NK-92 treated with Interleukin-12 subunit alpha and Interleukin-12 subunit beta, amount 100 ng/mL, for 24 hours (cell line): ENCODE measurements at places on chromosomes 5 and 9.

GRCh38 chr9:5195463-5195862 lies 10.0 kb upstream of the INSL6 start:
- DNase-seq: no peak

GRCh38 chr9:38019731-38020130 lies 49.3 kb downstream of the SHB start:
- no peak for DNase-seq

DNA sequence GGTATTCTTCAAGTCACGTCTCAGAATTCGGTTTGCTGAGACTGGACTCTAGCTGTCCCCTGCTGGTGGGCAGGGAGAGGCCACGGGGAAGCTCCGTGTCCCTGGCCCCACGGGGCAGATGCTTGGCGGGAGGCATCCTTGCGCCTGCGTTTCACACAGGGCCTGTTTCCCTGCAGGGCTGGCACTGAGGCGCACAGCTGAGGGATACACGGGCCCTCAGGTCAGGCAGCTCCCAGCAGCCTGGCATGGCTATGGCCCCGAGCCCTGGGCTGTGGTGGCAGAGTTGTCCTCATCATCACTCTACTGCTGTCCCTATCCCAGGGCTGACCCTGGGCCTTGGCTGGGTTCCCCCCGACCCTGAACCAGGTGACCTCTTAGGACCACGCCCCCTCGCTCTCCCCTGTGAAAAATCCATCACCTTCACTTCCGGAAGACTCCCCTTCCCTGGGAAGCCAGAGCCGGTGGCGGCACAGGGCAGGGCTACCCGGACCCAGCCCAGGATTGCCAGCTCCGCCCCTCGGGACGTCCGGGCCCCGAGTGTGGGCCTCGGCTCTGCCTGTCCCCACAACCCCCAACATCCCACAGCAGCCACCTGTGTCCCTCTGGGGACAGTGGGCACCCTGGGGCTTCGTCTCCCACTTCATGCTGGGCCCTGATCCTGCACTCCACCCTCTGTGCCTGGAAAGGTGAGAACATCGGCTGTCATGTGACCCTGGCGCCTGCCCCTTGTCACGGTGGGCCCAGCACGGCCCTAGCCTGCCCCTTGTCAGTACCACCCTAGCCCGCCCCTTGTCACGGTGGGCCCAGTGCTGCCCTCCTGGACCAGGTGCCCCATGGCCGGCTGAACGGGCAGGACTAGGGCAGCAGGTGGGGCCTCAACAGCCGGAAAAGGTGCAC lies 5.0 kb downstream of the DPP7 start:
- DNase-seq: no peak

DNA sequence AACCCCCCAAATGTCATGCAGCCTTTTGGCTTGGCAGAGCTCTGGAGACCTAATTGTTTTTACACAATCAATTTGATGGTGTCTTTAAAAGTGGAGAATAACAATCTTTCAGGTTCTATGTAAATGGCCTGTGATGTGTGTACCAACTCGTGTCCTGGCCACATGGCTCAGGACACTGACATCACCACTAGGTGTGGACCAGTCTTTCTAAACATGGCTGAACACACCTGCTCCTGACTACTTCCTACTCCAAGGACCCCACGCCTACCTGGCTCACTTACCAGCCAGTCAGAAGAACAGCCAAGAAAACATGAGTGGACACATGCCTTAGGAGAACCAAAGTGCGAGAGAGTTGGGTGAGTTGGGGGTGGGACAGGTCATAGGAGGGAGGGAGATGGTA lies 71.2 kb downstream of the WDR41 start:
- no peak for DNase-seq

GRCh38 chr5:146731909-146732659 lies 146.5 kb downstream of the PPP2R2B start:
- no peak for DNase-seq
